Myocyte (in vitro differentiated cells): ENCODE measurements at places on chromosomes 4 and X. TPM values are rescaled to one million over a fixed set of nuclear protein-coding genes. Genes with fewer than 3 reads are reported as not detected.

Gene ARR3
- not detected in 2 replicates for total RNA-seq

Gene HTN1
- total RNA-seq, result not detected in 2 replicates

Gene NAA11
- total RNA-seq, result not detected in 2 replicates

Gene LDB2
- not detected in 2 replicates for total RNA-seq

Gene GPR78
- total RNA-seq, result 0.36 and 0.51 TPM in 2 replicates

Gene NDST3
- total RNA-seq, result not detected in 2 replicates

Gene CORIN
- 1.5 and 1.6 TPM in 2 replicates for total RNA-seq

Gene DDX53
- total RNA-seq, result not detected in 2 replicates

Gene SUPT20HL1
- total RNA-seq, result not detected in 2 replicates

Gene STBD1
- 12.5 and 15.8 TPM in 2 replicates for total RNA-seq

Gene GLUD2
- 0.36 and 0.48 TPM in 2 replicates for total RNA-seq

Gene ANKRD17
- 59.6 and 64.9 TPM in 2 replicates for total RNA-seq

Gene PWWP3B
- 37.8 and 39.5 TPM in 2 replicates for total RNA-seq

Gene RNF150
- total RNA-seq, result 1.5 and 4.4 TPM in 2 replicates

Gene GPR119
- not detected in 2 replicates for total RNA-seq

Gene SLC2A9
- 0.68 and 0.72 TPM in 2 replicates for total RNA-seq

Gene TLR6
- total RNA-seq, result 2.4 and 3.5 TPM in 2 replicates

Gene PITX2
- 66.1 and 140 TPM in 2 replicates for total RNA-seq

Gene TEC
- 2.9 and 3.0 TPM in 2 replicates for total RNA-seq

Gene BEND4
- not detected in 2 replicates for total RNA-seq

Gene ARX
- total RNA-seq, result 0.10 and 3.4 TPM in 2 replicates

Gene XKRX
- total RNA-seq, result 0.13 TPM in 1 of 2 replicates, not detected in the other

Gene COX18
- 25.4 and 30.1 TPM in 2 replicates for total RNA-seq

Gene TCEAL6
- total RNA-seq, result not detected in 2 replicates

Gene SYTL5
- total RNA-seq, result 0.16 and 0.26 TPM in 2 replicates

Gene FHL1
- 501 and 805 TPM in 2 replicates for total RNA-seq

Gene TRIM75
- total RNA-seq, result not detected in 2 replicates
